Stimulated activated CD4-positive, alpha-beta T cell treated with anti-CD3 and anti-CD28 coated beads, Interleukin-2, amount 100 ng/mL, for 24 hours (primary cell): ENCODE measurements at places on chromosomes 11 and 22.

DNA sequence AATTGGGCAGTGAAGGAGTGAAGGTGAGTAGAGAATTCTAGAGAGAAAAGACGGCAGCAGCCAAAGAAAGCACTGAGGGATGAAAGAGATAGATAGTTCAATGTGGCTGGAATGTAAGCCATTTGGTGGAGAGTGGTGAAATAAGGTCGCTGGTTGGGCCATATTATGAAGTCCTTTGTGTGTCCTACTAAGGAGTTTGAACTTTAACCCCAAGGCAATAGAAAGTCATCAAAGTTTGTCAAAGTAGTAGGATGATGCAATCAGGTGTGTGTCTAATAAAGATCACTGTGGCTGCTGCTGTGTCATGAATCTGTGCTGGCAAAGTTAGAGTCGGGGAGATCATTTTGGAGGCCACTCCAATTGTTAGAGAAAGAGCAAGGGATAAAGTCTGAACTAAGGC, 18.7 kb downstream of the RNF121 start:
- DNase-seq = no peak

DNA sequence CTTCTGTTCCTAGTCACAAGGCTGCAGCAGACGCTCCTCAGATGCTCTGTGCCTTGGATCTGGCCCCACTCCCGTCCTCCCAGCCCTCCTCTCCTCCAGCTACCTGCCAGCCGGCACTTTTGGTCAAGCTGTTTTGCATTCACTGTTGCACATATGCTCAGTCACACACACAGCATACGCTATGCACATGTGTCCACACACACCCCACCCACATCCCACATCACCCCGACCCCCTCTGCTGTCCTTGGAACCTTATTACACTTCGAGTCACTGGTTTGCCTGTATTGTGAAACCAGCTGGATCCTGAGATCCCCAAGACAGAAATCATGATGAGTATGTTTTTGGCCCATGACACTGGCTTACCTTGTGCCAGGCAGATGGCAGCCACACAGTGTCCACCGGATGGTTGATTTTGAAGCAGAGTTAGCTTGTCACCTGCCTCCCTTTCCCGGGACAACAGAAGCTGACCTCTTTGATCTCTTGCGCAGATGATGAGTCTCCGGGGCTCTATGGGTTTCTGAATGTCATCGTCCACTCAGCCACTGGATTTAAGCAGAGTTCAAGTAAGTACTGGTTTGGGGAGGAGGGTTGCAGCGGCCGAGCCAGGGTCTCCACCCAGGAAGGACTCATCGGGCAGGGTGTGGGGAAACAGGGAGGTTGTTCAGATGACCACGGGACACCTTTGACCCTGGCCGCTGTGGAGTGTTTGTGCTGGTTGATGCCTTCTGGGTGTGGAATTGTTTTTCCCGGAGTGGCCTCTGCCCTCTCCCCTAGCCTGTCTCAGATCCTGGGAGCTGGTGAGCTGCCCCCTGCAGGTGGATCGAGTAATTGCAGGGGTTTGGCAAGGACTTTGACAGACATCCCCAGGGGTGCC, 109.8 kb downstream of the BCR start:
- peak; percentile 71 for DNase-seq

- no peak for DNase-seq
These were observed 1034.3 kb downstream of the LRRC4C start for GRCh38 chr11:40425168-40425567.

DNA sequence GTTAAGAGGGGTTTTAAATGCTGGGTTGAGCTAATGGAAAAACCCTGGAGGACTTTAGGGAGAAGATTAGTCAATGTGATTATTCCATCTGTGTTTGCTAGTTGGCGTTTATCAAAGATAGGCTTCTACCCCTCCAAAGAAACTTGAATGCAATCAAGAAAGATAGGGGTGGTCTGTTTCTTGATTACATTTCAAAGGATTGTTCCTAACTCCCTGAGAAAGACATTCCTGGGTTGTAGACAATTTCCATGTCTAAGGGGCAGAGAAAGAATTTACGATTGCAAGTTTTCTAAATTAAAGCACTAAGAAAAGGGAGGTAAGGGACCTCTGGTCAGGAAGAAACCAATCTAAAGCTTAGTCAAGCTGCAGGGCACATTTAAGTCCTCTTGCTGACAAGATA, 2268.7 kb downstream of the LRRC4C start:
- DNase-seq = no peak

DNA sequence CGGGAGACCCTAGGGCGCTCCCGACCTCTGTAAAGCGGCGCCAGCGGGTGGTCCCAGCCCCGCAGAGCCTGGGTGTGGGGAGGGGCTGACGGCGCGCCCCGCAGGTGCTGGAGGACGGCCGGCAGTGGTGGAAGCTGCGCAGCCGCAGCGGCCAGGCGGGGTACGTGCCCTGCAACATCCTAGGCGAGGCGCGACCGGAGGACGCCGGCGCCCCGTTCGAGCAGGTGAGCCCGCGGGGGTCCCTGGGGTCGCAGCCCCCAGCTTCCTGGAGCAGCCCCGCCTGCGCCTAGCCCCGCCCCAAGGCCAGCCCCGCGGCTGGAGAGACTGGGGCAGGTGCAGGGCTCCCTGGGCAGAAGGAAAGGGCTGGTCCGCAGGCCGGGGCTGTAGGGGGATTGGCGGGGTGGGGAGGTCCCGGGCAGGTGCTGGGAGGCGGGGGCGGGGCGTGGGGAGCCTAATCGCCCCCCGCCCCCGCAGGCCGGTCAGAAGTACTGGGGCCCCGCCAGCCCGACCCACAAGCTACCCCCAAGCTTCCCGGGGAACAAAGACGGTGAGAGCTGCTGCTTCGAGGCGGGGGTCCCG, 19.7 kb downstream of the EPS8L2 start:
- no peak for DNase-seq
